Activated CD4-positive, alpha-beta T cell treated with anti-CD3 and anti-CD28 coated beads for 1 hour (primary cell): ENCODE measurements at places on chromosomes 6 and 20.

GRCh38 chr6:145783796-145784195, 30.8 kb downstream of the FBXO30 start:
- no peak for DNase-seq

DNA sequence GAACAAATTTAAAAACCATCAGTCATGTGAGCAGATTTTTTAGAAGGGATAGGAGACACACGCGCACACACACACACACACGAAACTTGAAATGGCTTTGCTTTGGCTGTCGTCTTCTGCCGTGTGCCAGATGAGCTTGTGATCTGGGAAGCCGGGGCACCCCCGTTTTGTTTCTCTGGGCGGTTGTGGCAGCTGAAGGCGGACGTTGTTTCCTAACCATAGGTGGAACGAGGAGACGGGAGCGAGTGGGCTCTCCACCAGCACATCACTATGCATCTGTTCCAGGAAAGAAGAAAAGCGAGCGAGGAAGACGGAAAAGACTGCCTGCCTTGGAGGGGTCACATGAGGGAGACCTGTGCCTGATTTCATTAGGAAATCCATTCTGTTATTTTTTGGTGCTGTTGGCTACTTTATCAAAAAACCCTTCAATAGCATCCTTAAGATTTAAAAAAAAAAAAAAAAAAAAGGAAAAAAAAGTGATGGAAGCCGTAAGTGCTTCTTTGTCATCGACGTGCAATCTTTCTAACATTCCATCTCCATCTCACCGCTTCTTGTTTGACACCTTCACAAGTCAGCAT, 142.1 kb downstream of the DTNBP1 start:
- DNase-seq: no peak

DNA sequence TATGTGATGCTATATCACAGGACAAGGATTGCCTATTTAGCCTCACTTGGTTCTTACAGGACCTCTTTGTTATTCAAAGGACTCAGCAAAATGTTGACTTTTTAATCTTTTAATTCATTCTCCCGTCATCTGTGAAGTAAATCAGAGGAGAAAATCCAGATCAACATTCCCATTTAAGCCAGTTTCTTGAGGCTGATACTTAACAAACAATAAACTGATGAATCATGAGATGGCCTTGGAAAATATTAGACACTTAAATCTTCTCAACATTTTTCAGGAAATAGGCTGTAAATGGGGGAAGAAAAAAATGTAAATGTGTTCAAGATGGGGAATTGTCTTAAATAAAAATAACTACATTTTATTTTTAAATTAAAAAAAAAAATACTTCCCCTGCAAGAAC, 55.9 kb upstream of the UBR2 start:
- no peak for DNase-seq

- no peak for DNase-seq
Observed at GRCh38 chr6:127288705-127289104, 22.0 kb downstream of the RNF146 start.

- DNase-seq: no peak
Observed at GRCh38 chr20:24987873-24988835, 4.4 kb downstream of the APMAP start.

DNA sequence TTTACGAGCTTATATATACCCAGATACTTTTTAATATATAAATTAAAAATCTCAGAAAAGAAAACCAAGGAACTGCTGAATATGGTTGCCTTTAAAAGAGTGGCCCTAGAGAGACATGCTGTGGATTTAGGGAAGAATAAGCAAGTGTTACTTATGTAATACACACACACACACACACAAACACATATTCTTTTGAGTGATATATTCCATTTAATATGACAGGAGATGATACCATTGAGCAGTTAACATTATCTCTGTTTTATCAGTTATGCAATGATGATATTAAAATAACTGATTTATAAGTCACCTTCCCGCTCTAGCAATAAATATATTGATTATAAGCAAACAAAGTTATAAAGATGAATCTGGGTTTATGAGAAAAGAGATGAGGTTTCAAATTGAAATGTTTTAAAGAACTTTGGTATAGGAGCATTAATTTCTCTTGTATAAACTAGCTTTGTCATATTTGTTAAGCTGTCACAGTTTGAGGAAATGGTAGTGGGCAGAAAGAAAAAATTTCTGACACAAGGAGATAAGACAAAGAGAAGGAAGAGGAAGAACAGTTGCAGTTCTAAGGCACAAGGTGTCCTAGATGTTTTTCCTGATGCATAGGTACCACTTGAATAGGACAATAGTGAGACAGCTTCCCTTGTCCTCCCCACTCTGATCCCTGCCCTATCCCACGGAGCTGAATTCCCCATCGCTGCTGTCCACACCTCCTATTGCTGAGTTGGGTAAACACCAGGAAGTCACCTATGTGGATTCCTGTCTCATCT, 26.4 kb downstream of the GPX5 start:
- DNase-seq: no peak

GRCh38 chr20:46206992-46207549, 89.0 kb downstream of the CD40 start:
- no peak for DNase-seq

- no peak for DNase-seq
Observed at GRCh38 chr6:90195094-90195829, 101.4 kb downstream of the BACH2 start.

DNA sequence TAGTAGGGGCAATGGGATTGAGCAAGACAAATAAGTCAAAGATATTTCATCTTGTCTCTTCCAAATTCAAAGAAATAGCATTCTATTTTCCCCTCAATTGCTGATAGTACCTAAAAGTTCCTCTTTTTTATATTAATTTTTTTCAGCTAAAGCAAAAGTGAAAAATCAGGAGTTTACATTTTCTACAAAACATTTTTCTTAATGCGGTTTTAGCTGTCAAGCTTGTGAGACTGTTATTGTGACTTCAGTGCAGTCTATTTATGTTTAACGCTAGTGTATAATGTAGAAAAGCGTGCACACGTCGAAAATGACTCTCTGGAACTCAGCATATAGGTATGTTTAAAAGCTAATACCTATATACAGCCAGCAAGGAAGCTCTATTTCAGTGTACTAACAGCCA, 119.8 kb downstream of the BTBD3 start:
- DNase-seq: no peak

DNA sequence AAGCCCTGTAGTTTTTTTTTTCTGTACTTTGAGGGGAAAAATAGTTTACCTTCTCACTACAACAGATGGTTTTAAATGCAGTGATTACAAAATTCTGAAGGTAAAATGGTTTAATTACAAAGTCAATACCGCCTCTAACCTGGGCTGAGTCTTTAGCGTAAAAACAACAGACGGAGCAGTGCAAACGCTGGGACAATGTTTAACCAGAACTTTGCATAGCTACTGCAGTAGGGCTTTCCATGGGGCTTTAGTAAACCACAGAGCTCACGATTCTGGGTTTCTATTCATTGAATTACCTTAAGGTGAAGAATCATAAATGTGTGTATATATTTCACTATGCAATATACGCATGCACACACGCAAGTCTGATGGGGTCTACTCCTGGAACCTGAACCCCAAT, 77.9 kb downstream of the RFX6 start:
- DNase-seq: no peak

DNA sequence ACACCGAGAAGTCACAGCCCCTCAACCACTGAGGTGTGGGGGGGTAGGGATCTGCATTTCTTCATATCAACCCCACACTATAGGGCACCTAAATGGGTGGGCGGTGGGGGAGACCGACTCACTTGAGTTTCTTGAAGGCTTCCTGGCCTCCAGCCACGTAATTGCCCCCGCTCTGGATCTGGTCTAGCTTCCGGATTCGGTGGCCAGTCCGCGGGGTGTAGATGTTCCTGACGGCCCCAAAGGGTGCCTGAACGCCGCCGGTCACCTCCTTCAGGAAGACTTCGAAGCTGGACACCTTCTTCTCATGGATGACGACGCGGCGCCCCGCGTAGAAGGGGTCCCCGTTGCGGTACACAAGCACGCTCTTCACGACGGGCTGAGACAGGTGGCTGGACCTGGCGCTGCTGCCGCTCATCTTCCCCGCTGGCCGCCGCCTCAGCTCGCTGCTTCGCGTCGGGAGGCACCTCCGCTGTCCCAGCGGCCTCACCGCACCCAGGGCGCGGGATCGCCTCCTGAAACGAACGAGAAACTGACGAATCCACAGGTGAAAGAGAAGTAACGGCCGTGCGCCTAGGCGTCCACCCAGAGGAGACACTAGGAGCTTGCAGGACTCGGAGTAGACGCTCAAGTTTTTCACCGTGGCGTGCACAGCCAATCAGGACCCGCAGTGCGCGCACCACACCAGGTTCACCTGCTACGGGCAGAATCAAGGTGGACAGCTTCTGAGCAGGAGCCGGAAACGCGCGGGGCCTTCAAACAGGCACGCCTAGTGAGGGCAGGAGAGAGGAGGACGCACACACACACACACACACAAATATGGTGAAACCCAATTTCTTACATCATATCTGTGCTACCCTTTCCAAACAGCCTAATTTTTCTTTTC, at the start of gene DCDC2:
Gene DCDC2, minus strand, starts transcription at position 724 of the 883 bp plus-strand sequence. Its CDS starts 309 bp downstream, at position 415.
- no peak for DNase-seq

DNA sequence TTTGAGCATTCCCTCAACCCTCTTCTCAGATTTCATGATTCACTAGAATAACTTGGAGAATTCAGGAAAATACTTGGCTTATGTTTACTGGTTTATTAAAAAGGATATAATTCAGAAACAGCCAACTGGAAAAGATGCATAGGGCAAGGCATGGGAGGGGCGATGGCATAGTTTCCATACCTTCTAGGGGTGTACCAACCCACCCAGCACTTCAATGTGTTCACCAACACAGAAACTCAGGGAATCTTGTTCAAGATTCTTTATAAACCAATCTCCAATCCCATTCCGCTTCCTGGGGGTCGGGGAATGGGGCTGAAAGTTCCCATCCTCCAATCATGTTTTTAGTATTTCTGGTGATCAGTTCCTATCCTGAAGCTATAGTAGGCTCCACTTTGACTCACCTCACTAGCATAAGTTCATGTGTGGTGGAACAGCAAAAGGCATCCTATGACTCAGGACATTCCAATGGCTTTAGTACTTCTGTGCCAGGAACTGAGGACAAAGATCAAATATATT, 164.4 kb downstream of the SIM1 start:
- no peak for DNase-seq

- DNase-seq: no peak
Observed at GRCh38 chr20:4684837-4685413, 36.8 kb upstream of the PRND start.

DNA sequence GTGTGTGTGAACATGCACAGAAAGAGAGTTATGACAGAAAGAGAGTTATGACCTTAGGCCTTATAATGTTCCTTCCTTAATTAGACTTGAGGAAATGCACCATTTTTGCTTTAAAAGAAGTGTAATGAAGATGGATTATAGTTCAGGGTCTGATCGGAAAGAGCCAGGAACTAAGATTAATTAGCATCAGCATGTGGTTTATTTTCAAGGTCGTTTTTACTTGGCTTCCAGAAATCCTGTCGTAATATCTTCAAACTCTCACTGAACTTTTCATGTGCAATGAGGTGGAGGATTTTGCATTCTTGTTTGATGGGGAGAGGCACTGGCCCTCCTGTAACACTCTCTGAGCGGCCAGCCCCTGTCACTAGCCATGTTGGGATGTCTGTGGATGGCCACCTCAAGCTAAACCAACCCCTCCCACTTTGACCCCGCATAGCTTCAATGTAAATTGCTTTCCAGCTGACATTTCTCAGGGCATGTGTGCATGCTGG, 116.8 kb downstream of the CDC5L start:
- DNase-seq: no peak

GRCh38 chr6:113447088-113447831, 409.9 kb upstream of the MARCKS start:
- DNase-seq: no peak

- DNase-seq: no peak
Observed at GRCh38 chr6:90083891-90084290, 189.6 kb downstream of the GJA10 start.

DNA sequence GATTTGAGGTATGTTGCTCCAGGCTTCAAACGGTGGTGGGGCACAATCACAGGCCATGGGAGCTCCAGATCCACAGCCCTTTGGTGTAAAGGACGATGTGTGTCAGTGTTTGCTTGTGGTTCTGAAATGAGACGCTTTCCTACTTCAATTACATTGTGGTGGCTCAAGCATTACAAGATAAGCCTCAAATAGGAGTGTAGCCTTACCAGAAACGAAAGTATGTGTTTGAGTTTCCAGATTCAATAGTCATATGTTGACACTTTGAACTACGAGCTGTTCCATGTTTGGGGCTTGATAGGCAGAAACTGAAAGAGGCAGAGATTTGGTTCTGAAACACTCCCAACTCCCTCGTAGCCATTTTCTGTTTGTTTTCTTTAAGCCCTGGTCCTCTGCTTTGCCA, 187.1 kb downstream of the MYLK4 start:
- no peak for DNase-seq

GRCh38 chr6:113921299-113921904, 49.5 kb downstream of the HDAC2 start:
- no peak for DNase-seq

DNA sequence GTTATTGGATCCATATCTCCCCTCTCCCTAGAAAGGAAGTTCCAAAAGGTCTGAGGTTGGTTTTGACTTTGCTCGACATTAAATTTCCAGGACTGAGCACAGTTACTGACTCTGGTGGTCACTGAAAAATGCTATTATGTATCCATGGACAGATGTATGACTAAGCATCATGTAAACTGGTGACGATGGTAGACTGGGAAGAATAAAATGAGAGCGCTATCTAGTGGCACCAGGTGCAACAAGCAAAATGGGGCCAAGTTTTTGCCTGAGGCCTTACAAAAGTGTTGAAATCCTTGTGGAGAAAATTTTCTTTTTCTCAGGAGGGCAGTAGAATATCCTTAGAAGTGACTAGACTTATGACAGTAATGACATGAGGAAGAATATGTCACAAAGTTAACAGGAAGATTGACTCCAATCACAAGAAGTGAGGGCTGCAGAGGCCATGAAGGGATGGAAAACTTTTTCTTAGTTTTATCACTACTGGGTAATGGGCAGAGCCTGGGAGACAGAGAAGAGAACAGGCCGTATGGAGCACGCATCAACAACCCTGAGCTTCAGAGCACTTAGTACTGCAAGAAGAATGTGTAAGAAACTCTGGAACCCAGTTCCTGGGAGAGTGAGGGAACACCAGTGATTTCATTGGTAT, 88.9 kb upstream of the ELOVL5 start:
- no peak for DNase-seq
